Activated naive CD8-positive, alpha-beta T cell treated with anti-CD3 and anti-CD28 coated beads for 36 hours (primary cell): ENCODE measurements at places on chromosomes 6 and 20. TPM values are rescaled to one million over a fixed set of nuclear protein-coding genes. Genes with fewer than 3 reads are reported as not detected.
A peak's percentile ranks its signal among the peaks of the same experiment; 100 is the strongest.

DNA sequence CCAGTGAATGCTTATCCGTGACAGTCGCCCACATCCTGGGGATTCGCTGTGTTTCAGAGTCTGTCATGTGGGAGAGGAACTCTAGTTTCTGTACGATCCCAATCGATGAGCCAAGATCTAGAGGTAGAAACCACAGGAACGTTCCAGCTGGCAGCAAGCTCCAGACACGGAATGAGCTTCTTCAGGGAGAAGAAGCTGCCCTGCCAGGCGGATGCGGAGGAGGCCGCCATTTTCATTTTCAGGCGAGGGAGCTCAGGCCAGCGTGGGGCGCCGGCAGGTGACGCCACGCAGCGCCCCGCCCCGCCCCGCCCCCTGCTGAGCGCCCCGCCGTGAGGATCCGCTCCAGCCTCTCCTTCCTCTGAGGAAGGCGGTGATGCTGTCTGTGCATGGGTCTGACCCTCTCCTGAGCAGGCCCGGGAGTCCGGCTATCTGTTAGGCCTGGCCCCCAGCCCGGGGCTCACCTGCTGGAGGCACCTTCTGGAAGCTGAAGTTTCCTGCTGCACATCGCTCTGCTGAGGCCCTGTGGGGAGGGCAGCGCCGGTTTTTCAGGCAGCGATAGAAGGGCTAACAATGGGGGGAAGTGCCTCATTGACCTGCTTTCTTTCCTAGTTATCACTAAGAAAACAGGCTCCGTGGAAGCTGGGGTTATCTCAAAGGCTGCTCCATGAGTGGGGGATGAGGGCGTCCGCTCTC is 147.5 kb downstream of the ERMARD start:
- DNase-seq = no peak
- no peak overlapping the region for H3K27ac ChIP-seq
- no peak overlapping the region for H3K4me3 ChIP-seq
- no peaks in the 10 kb centered on the region for H3K27me3 ChIP-seq

Gene CCN2
- not detected for total RNA-seq

- no peak for DNase-seq
- H3K36me3 ChIP-seq = no peaks in the 10 kb centered on the region
- peaks cover 17% of the 10 kb centered on the region for H3K27me3 ChIP-seq
- no peak overlapping the region for H3K27ac ChIP-seq
- no peak overlapping the region for H3K4me3 ChIP-seq
Measured at GRCh38 chr6:147738516-147739162, 230.1 kb downstream of the SAMD5 start.

DNA sequence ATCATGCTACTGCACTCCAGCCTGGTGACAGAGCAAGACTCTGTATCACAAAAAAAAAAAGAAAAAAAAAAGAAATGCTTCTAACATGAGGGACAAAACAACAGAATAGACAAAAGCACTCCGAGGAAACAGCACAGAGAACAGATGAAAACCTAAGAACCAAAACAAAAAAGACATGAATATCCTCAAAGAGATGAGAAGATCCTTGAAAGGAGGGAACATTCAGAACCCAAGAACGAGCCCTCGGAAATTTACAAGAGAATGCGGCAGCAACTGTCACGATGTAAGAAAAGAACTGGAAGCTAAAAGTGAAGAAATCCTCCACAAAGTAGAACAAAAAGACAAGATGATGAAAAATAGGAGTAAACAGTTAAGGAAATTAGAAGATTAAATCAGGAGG is 21.2 kb downstream of the ADA start:
- DNase-seq = no peak
- H3K4me3 ChIP-seq = no peak overlapping the region
- H3K27ac ChIP-seq = no peak overlapping the region
- no peaks in the 10 kb centered on the region for H3K27me3 ChIP-seq
- H3K4me1 ChIP-seq = peaks cover 17% of the 10 kb centered on the region

GRCh38 chr6:156647140-156647784 is 129.9 kb upstream of the ARID1B start:
- peaks cover 16% of the 10 kb centered on the region for H3K4me1 ChIP-seq
- H3K27ac ChIP-seq = no peak overlapping the region
- no peaks in the 10 kb centered on the region for H3K36me3 ChIP-seq
- no peak overlapping the region for H3K4me3 ChIP-seq

DNA sequence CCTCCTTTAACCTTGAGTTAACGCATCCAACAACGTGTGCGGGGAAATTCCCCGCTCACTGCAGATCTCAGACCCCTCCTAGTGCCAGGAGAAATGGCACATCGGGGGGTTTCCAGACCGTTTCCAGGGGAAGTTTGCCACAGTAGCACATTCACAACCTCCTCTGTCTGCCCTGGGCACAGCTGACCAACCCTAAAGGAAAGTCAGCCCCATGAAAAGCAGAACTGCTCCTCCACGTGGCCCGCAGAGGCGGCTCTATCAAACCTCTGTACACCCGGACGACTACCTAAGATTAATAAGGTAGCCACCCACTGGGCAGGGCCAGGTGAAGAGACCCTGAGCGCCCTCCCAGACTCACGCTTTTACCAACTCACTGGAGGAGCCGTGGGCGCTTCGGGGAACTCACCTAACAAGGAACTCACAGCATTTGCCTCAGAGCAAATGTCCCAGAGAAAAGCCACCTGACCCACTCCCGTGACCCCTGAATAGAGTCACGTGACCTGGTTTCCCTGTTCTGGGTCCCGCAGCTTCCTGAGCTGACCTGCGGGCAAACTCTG is 93.1 kb downstream of the PRND start:
- peak overlapping the region; percentile 99 for H3K27ac ChIP-seq
- peaks cover 55% of the 10 kb centered on the region for H3K36me3 ChIP-seq
- peaks cover 51% of the 10 kb centered on the region for H3K4me1 ChIP-seq
- DNase-seq = peak; percentile 75
- no peaks in the 10 kb centered on the region for H3K27me3 ChIP-seq

- no peaks in the 10 kb centered on the region for H3K4me1 ChIP-seq
- H3K27me3 ChIP-seq = no peaks in the 10 kb centered on the region
- H3K36me3 ChIP-seq = no peaks in the 10 kb centered on the region
- H3K4me3 ChIP-seq = no peak overlapping the region
Measured at GRCh38 chr6:93684339-93684738, 265.0 kb upstream of the EPHA7 start.

Gene TMEM63B
- 12.1 TPM for total RNA-seq

Gene TP53TG5
- 0.40 TPM for total RNA-seq

Gene RNF217
- 0.30 TPM for total RNA-seq

Gene TCEA2
- 37.8 TPM for total RNA-seq
